ENCODE measurements at places on chromosomes 1 and 21. TPM values are rescaled to one million over a fixed set of nuclear protein-coding genes. Genes with fewer than 3 reads are reported as not detected.

DNA sequence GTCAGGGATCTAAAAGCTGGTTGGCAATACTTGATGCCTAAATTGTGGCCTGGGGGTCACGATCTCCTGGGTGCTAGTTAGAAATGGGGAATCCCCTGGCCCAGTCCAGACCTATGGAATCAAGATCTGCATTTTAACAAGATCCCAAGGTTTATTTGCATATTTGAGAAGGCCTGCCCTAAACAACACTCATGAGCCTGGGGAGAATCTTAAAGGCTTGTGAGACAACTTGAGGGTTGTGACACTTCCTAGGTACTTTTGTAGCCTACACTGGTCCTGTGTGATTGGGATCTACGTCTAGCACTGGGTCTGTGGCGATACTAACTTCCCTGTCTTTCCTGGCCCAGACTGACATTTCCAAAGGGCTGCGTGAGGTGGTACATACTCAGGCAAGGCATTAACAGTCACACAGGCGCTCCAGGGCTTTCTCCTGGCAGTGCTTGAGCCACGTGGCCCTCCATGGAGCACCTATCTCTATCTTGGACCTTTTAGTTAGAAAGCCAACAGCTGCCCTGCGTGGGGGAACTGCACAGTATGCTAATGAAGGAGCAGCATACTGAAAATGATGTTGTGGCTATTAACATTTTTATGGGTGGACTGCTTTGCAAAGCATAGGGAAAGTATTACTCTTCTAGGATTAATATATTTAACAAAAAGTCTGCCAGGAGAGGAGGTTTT is 263.1 kb downstream of the ST6GALNAC3 start:
- DNase-seq = no peak
- H3K27me3 ChIP-seq = no peaks in the 10 kb centered on the region
- no peaks in the 10 kb centered on the region for H3K4me1 ChIP-seq

DNA sequence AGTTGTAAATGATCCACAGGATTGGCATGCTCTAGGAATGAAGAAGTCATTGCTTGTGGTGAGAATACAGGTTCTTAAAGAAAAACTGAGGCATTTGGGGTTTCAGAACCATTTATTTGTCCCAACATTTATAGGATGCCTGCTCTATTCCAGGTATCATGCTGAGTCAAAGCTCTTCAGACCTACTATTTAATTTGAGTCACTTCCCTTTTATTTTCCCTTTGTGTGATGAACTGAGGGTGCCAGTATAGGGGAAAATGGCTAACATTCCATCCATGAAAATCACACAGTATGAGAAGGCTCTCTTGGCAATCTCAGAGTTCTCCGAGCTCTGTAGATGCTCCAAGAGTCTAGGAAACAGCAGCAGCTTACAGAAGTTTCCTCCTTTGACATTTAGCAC is 110.4 kb downstream of the RNF220 start:
- no peaks in the 10 kb centered on the region for H3K36me3 ChIP-seq
- H3K27me3 ChIP-seq = peaks cover 100% of the 10 kb centered on the region
- no peaks in the 10 kb centered on the region for H3K4me1 ChIP-seq
- no peak overlapping the region for H3K4me3 ChIP-seq
- H3K27ac ChIP-seq = no peak overlapping the region
- no peak for DNase-seq

GRCh38 chr1:160884579-160884978 is 401 bp downstream of the ITLN1 start:
- H3K4me1 ChIP-seq = no peaks in the 10 kb centered on the region
- no peak overlapping the region for H3K27ac ChIP-seq
- no peaks in the 10 kb centered on the region for H3K36me3 ChIP-seq
- H3K27me3 ChIP-seq = no peaks in the 10 kb centered on the region
- no peak overlapping the region for H3K4me3 ChIP-seq

DNA sequence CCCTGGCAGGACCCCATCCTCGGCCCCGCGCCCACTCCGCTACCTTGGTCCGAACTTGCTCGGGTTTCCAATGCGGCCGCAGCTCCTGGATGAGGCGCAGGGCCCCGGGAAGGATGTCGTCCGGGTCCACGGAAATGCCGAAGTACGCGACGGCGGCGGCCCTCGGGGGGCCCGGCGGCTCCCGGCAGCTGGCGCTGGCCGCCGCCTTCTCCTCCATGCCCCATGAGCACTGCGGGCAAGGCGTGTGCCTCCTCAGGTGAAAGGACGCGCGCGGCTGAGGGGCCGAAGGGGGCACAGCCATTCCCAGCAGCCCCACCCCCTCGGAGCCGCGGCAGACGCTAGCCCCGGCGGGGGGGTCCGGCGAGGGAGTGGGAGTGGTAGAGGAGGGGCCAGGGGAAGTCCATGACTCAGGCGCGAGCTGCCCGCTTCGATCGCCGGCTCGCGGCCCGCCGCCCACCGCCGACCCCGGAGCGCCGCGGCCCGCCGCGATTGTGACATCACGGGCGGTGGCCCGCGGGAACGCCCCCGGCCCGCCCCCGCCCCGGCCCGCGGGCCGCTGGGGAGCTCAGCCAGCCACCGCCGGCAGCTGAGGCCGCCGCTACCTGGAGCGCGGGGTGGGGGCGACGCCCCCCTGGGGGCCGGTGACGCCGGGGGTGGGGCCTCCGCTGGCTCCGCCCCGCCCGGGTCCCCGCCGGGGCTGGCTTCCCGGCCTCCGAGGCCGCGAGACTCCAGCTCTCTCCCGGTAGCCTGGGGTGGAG is at the start of gene ETNK2:
Gene ETNK2, minus strand, starts transcription at position 493 of the 758 bp plus-strand sequence. Its CDS starts 192 bp downstream, at position 301.
- DNase-seq = peak; percentile 84
- peaks cover 45% of the 10 kb centered on the region for H3K27me3 ChIP-seq
- H3K36me3 ChIP-seq = no peaks in the 10 kb centered on the region

DNA sequence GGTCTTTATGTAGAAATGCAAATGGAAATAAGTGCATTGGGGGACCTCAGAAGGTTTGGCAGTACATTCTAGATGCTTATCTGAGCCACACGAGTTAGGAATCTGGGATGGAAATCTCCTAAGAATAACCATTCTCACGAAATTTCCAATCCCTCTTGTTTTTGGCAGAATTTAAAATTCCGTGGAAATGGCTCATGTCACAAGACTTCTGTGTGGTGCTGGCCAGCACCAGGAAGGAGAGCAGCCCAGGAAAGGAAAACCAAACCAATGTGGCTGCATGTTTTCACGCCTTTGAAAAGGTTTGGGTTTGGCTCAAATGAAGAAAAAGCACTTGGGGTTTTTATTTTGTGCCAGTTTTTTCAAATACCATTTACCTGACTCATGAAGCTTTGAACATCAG is 80.1 kb upstream of the KCNK2 start:
- H3K36me3 ChIP-seq = no peaks in the 10 kb centered on the region
- no peak for DNase-seq
- H3K27me3 ChIP-seq = no peaks in the 10 kb centered on the region
- no peak overlapping the region for H3K27ac ChIP-seq
- no peak overlapping the region for H3K4me3 ChIP-seq

DNA sequence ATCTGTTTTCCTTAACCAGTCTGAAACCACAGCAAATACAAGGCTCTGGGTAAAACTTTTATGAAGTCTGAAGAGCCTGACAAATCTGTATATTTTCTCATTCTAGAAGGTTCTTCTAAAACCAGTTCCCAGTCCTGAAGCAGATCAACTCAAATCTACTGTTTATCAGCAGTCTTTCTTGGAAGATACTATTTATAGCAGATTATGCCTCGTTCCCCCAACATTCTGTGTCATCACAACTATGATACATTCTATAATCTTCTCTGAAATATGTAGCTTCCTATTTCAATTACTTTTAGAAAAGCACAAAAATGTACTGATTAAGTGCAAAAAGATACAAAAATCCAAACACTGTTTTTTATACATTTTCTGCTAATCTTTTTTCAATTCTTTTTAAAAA is 67.5 kb downstream of the NIBAN1 start:
- H3K27me3 ChIP-seq = no peaks in the 10 kb centered on the region
- DNase-seq = no peak
- H3K27ac ChIP-seq = no peak overlapping the region
- H3K4me3 ChIP-seq = no peak overlapping the region
- H3K4me1 ChIP-seq = no peaks in the 10 kb centered on the region

DNA sequence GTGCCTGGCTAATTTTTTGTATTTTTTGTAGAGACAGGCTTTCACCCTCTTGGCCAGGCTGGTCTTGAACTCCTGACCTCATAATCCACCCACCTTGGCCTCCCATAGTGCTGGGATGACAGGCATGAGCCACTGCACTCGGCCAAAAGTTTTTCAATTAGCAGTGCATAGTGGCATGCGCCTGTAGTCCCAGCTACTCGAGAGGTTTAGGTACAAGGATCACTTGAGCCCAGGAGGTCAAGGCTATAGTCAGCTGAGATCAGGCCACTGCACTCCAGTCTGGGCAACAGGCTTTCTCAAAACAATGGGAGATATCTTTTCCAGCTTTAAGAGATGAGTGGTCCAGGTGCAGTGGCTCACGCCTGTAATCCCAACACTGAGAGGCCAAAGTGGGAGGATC is 30.8 kb downstream of the DAP3 start:
- H3K36me3 ChIP-seq = no peaks in the 10 kb centered on the region
- H3K4me1 ChIP-seq = no peaks in the 10 kb centered on the region
- no peak overlapping the region for H3K27ac ChIP-seq
- H3K4me3 ChIP-seq = no peak overlapping the region
- no peak for DNase-seq

DNA sequence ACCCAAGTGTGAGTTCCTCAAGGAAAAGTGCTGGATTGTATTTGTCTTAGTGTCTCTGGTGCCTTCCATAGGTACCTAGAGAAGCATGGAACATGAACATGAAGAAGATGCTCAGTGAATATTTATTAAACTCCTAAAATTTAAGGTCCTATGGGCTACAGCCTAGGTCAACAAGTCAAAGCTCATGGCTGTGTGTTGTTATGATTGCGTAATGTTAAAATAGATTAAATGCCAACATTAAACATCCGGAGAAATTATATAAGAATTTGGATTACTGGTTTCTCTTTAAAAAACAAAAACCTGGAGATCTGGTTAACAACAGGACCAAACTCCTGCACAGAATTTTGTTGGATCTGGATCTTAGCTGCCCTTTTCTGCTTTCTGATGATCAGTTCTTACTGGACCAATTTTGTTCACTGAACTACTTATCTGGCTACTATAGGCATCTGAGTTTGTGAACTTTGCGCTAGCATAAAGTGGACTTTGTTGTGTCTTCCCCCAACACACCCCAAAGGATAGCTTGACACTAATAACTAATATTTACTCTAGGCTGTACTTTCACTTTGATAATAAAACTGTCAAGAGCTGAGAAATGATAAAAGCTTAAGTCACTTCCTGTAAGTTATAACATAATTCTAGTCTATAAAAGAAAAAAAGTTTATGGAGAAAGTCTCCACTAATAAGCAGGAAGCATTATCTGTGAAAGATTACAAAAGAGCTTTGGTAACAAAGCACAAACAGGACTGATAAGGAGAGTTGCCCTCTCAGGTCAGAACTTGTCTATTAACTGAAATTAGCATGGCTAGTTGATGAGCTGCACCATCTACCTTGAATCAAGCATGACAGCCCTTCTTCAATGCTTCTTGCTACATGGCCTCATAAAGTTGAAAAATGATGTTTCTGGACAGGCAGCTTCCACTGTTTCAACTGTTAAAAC is 20.7 kb downstream of the F5 start:
- H3K36me3 ChIP-seq = no peaks in the 10 kb centered on the region
- DNase-seq = no peak
- no peaks in the 10 kb centered on the region for H3K4me1 ChIP-seq
- H3K27me3 ChIP-seq = peaks cover 8% of the 10 kb centered on the region

- no peaks in the 10 kb centered on the region for H3K36me3 ChIP-seq
- no peak for DNase-seq
- H3K4me3 ChIP-seq = no peak overlapping the region
- H3K27me3 ChIP-seq = no peaks in the 10 kb centered on the region
These were observed 502.9 kb upstream of the ZRANB2 start for GRCh38 chr1:71583756-71584155.

- DNase-seq = no peak
- H3K27me3 ChIP-seq = no peaks in the 10 kb centered on the region
- no peak overlapping the region for H3K4me3 ChIP-seq
- no peaks in the 10 kb centered on the region for H3K36me3 ChIP-seq
- no peaks in the 10 kb centered on the region for H3K4me1 ChIP-seq
These were observed 31.2 kb downstream of the CD48 start for GRCh38 chr1:160680399-160680798.

DNA sequence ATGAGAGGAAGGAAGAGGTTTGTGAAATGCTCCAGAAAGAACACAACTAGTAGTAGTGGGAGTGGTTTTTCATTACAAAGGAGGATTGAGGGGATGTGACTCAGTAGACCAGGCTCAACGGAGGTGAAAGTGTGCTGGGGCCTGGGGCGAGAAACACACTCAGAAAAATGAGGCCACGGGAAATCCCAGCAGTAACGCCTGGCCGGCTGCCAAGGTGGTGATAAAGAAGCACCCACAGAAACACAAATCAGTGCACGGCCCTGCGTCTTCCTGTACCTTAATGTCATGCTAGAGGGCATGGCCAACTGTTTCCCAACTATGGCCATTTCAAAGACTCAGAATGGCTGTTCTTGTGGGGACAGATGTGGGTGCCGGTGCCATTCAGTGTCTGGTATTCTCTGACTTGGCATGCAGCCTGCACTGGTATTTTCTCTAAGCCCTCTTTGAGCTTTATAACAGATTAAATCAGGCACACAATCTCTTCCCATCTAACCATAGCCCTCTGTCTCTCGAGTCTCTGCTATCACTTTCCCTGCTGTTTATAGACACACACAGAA is 38.2 kb downstream of the URB2 start:
- H3K27me3 ChIP-seq = no peaks in the 10 kb centered on the region
- no peak overlapping the region for H3K27ac ChIP-seq
- no peak for DNase-seq

DNA sequence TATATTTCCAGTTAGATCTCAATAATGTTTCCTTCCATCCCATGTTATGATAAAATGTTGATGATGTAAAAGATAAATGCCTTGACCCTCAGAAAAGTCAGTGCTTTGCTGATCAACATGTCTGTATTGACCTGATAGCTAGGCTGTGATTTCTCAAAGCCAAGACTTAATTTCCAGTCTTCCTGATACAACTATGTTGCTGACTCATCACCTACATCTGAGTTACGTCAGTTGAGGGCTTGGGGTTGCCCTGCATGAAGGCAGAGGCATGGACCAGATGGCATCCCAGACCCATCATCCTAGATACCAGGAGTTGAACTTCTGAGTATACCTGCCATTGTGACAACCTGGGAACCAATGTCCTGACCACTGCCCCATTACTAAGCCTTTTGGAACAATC is 4.8 kb downstream of the LCE1D start:
- no peak overlapping the region for H3K27ac ChIP-seq
- no peak for DNase-seq
- no peak overlapping the region for H3K4me3 ChIP-seq
- no peaks in the 10 kb centered on the region for H3K36me3 ChIP-seq

Gene ACP6
- total RNA-seq = 25.9 TPM

Gene AQP10
- total RNA-seq = not detected

Gene HES3
- total RNA-seq = 22.2 TPM

Gene PKP1
- 0.02 TPM for total RNA-seq

Gene RSPO1
- 0.93 TPM for total RNA-seq

Gene NR1I3
- not detected for total RNA-seq

Gene PLA2G2A
- total RNA-seq = not detected

Gene ST6GALNAC3
- 23.6 TPM for total RNA-seq

Gene LRRC71
- not detected for total RNA-seq

Gene RAB4A
- total RNA-seq = 48.3 TPM

Gene LCE1A
- not detected for total RNA-seq

Gene GPR161
- 21.1 TPM for total RNA-seq

Gene ALDH4A1
- total RNA-seq = 21.8 TPM
